ENCODE measurements at places on chromosomes 3 and 15. TPM values are rescaled to one million over a fixed set of nuclear protein-coding genes. Genes with fewer than 3 reads are reported as not detected.

Gene SLC12A1
- 1.2 TPM for polyA plus RNA-seq

Gene GP5
- polyA plus RNA-seq = not detected

Gene C3orf70
- polyA plus RNA-seq = 11.9 TPM

Gene C3orf85
- polyA plus RNA-seq = 2.2 TPM

Gene DNAH12
- 15.7 TPM for polyA plus RNA-seq

Gene KCTD6
- polyA plus RNA-seq = 9.5 TPM

Gene BTBD1
- polyA plus RNA-seq = 118 TPM

Gene GABRA5
- polyA plus RNA-seq = 0.58 TPM

Gene CHST2
- polyA plus RNA-seq = 3.7 TPM

Gene RETNLB
- not detected for polyA plus RNA-seq

Data from testis (tissue), 5 donors.